ENCODE measurements at places on chromosomes 3 and 15.

DNA sequence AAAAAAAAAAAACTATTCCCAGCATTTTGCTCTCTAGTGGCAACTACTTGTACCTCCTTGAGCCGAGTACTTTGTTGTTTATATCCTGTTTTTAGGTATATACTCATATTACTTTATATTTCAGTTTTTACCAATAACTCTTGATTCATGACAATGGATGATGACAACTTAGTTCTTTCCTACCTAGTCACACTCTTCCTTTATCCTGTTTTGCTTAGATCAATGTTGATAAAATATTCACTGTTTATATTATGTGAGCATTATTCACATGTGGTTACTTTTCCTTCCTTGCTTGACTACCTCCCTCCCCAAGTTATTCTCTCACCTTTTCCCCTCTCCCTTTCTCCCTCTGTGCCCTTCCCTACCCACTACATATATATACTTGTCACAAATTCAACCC is 53.7 kb downstream of the NKIRAS1 start:
- DNase-seq, result no peak

- DNase-seq, result no peak
These were observed 925.6 kb downstream of the FHIT start for GRCh38 chr3:60325610-60326170.

GRCh38 chr3:141082064-141082463 is 30.9 kb downstream of the SPSB4 start:
- no peak for DNase-seq

- DNase-seq, result peak; percentile 16
These were observed 194.1 kb upstream of the ARHGEF26 start for GRCh38 chr3:153927107-153927506.

GRCh38 chr3:109021556-109021955 is 67.9 kb upstream of the GUCA1C start:
- no peak for DNase-seq

GRCh38 chr3:52333869-52334557 is 17.9 kb downstream of the DNAH1 start:
- no peak for DNase-seq

GRCh38 chr3:152595975-152596821 is 238.7 kb upstream of the P2RY1 start:
- DNase-seq, result no peak

DNA sequence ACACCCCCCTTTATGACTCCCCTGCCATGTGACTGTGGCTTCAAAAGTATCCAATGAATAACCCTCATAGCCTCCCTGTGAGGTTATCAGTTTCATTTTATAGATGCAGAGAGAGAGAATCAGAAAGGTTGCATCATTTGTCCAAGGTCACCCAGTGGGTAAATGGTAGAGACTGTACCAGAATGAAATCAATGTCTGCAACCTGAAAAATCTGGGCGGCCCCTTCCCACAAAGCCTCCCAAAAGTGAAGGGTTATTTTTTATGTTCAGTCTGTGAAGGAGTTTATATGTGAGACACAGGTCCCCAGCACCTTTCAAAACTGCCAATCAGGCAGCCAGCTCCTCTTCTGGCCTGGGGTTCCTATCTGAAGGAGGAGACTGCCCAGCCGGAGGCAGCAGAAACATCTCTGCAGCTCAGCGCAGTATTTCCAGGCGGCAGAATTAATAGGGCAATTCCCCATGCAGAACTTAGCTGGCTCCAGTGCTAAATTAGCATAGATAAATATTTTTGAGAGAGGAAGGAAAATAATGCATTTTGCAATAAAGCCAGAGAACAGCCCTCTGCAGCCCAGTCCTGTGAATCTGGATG is 130.8 kb upstream of the PRR20G start:
- DNase-seq, result no peak

DNA sequence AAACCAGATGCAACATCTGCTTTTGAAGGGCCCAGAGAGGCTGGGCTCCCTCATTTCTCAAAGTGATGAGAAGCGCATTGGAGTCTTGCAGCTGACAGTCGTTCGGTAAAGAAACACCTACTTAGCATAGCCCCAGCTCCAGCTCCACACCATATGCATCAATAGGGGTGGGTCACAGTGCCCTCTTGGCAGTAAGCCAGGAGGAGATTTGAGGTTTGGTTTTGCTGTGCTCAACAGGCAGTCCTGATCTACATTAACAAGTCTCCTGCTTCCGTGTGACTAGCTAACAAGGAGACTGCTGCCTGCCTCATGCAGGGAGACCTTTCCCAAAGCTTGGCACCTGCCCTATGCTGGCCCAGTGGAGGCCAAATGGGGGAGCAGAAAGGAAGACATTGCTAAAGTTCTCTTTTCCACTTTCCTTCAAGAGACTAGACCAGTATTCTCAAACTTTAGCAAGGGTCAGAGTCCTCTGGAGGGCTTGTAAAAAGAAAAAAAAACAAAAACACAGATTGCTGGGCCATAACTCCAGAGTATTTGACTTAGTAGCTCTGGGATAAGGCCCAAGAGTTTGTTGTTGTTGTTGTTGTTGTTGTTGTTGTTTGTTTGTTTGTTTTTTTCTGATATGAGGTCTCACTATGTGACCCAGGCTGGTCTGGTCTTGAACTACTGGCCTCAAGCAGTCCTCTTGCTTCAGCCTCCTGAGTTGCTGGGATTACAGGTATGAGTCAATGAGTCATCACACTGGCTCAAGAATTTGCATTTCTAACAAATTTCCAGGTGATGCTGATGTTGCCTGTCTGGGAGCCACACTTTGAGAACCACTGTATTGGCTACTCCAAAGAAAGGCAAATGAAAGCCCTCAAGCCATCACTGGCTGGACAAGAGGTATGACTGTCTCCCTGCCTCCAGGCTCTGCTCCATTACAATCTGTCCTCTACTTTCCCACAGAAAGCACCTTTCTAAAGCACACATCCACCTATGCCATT is 294.9 kb downstream of the RORA start:
- no peak for DNase-seq

DNA sequence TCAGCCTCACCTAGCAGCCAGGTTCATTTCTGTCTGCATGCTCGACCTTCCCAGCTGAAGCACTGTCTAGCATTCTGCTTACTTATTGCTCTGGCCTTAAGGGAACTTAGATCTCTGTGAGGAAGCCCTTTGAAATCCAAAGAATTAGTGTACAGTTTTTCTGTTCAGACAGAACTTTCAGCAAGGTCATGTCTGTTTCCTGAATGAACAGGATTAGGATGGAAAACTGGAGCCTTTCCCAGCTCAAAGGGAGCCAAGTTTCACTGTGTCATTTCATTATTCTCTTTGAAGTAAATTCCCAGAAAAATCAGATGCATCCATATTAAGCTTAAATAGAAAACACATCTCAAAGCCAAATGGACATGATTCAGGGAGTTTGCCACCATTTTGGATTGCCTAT is 457.3 kb upstream of the KCNMB2 start:
- DNase-seq, result no peak

DNA sequence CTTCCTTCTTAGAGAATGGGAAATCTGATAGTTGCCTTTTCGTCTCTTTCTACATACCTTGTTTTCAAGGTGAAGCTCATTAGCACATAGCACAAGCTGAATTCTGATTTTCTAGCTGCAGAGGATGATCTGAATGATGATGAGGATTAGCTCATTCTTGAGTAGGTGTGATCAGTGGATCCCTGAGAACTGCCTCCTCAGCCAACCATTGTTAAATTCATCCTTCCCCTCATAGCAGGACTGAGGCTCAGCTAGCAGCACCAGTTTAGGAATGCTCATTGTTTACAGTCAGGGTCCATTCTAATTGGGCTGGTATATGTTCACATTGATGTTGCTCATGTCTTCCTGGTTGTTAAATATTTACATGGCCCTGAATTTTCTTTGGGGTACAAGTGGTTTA is 299.9 kb upstream of the MME start:
- no peak for DNase-seq

DNA sequence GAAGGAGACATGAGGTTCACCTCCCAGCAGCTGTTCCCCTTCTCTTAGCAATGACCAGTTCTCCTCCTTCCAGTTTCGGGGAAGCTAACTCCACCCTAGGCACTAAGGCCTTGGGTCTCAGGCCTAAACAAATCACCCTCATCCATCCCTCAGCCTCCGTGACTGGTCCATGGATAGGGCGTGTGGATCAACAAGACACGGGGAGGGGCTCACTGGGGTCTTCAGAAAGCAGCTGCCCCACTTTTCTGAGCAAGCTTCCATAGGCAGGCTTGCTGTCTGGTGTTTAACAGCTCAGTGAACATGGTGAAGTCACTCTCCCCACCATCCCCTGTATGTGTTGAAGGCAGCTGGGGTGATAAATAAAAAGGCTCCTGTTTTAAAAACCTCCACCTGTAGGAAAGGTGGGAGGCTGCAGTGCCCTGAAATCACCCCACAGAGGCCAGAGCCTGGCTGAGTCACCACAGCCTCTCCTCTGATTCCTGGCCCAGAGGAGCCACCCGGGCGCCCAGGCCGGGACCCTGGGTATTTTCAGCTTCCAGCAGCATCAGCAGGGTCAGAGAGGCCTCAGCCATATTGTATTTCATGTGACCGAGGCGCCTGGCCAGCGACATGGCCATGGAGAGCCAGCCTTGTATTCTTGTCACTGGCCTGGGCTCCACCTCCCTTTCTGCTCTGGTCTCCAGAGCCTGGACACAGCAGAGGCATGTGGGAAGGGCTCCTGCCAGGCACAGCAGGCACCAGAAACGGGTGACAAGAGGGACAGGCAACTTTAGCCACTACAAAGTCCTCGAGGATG is 60.3 kb upstream of the HERC1 start:
- no peak for DNase-seq

DNA sequence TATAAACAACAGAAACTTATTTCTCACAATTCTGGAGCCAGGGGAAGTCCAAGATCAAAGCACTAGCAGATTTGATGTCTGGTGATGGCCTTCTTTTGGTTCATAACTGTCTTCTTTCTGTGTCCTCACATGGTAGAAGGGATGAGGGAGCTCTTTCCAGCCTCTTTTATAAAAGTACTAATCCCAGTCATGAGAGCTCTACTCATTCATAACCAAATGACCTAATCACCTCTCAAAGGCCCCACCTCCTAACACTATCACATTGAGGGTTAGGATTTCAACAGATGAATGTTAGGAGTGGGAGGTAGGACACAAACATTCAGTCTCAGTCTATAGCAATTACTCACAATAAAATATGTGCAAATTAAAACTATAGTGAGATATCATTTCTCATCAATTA is 50.1 kb upstream of the UBE2E2 start:
- DNase-seq, result no peak

GRCh38 chr15:80849308-80849707 is 70.1 kb downstream of the CEMIP start:
- no peak for DNase-seq

GRCh38 chr3:13708301-13708700 is 159.4 kb downstream of the FBLN2 start:
- no peak for DNase-seq

DNA sequence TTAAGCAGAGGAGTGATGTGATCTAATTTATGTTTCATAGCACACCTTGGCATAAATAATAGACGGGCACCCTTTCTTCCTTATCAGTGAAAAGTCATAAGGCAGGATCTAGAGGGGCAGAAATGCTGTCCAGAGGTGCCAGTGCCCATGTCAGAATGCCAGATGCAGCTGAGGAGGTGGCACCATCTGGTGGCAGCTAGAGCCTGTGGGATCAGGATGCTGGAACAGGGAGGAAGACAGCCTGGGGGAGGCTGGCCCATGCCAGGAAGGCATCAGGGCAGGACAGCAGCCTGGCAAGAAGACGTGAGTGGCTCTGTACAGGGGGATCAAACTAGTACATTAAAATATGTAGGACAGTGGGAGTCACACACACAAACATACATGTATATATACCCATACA is 16.5 kb downstream of the MYH15 start:
- no peak for DNase-seq

DNA sequence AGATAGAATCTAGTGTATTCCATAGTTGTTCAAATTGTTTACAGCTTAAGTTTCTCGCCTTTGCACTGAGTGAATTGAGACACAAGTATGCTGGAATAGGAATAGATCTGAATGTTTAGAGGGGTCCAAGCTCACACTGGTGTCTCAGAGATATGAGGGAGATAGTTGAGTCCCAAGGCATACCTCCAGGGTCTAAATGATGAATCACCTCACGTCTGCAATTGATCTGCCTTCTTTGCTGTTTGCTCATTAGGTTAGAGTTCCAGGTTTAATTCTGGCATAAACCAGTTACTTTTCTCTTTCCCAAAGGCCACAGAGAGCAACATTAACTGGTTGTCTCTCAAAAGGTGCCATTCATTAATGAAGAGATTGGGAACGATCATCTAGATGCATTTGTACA is 106.3 kb upstream of the MME start:
- no peak for DNase-seq

- no peak for DNase-seq
These were observed at the start of gene GABRB3 for GRCh38 chr15:26772154-26773066. TSS of gene GABRB3 (minus strand) at chr15:26773066.

GRCh38 chr15:62887113-62887570 is 155.4 kb upstream of the TPM1 start:
- DNase-seq, result no peak

DNA sequence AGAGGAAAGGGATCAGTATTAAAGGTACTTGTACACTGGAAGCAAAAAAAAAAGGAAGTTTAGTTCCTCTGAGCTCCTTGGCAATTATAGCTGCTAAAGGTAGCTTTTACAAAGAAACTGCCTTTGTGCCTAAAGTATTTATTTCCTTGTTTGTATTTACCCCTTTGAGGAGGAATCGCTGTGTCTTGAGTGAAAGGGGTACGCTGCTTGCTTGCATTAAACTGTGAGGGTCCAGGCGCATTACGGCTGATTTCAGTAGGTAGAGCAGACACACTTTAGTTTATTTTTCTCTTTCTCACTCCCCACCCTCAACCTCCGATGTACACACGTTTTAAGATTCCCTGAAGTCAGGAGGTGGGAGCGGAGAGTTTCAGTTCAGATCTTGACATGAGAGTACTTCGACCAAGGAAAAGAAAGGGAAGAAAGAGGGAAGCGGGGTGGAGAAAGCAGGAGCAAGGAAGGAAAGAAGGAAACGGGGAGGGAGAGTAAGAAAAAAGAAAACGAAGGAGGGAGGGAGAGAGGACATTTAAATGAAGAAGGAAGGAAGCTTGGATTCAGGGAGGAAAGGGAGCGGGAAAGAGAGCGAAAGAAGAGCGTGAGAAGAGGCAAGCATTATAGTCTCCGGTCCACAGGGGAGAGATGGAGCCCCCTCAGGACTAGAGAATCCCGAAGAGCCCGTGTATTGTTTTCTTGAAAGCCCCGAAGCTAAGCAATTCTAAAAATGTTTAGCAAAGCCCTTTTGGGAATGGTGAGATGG is 1.2 kb upstream of the MME start:
- no peak for DNase-seq

DNA sequence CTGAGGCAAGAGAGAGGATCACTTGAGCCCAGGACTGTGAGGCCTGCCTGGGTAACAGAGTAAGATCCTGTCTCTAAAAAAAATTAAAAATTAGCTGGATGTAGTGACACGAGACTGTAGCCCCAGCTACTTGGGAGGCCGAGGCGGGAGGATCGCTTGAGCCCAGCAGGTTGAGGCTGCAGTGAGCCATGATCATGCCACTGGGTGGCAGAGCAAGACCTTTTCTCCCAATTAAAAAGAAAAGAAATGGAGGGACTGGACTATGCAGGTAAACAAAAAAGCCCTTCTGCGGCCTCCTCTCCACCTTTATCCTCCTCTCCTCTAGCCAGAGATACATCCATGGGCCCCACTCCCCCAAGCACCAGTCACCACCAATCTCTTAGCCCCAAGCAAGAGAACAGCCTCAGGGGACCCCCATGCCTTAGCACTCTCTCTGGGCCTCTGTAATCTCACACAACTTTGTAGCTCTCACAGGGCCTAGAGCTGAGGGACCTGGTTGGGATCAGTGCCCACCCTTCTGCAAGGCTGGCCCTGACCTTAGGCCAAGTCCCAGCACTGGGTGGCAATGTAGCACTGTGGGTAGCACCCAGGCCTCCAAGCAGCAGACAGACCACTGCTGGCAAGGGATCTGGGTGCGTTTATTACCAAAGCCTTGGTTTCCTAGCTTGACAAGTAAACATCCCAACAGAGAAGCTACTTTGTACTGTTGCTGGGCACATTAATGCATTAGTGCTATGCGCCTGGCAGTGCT is 43.4 kb downstream of the FAM174B start:
- DNase-seq, result no peak
